NCI-H774 (cell line): ENCODE measurements at places on chromosomes 12 and 14.

GRCh38 chr14:97276573-97276972, 479.4 kb downstream of the VRK1 start:
- DNase-seq = no peak

DNA sequence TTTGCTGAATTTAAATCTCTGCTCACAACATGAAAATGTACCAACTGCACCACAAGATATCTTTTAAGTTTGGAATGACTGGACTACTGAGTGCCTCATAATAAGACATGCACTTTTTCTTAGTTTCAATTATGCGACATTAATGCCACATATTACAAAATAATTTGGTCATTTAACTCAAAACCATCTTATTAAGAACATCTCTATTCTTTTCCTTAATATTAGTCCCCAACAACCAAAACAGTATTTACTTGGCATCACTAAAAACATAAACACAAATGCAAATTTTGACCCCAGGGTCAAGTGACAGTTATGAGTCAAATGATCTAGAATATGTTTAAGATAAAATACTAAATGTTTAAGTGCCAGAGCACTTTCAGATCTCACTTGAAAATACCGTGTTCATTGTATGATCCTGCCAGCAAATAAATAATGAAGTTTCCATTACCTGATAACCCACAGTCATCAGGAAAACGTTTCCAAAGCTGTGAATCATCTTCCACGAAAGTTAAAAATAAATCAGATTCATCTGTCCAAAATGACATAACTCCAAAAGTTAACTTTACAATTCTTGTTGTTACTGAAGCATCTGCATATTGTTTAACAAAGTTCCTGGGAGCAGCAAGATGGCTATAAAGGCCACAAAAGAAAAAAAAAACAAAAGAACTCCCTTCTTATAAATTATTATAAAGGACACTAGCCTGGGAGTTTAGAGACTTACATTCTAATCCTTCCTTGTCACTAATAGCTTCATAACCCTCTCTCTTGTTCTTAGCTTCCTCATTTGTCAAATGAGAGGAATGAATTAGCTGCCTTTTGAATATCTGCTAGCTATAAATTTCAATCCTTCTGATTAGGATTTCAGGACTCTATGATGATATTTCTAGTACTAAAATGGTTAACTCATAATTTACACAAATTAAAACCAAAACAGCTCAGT, 30.5 kb upstream of the AP4S1 start:
- DNase-seq = no peak

DNA sequence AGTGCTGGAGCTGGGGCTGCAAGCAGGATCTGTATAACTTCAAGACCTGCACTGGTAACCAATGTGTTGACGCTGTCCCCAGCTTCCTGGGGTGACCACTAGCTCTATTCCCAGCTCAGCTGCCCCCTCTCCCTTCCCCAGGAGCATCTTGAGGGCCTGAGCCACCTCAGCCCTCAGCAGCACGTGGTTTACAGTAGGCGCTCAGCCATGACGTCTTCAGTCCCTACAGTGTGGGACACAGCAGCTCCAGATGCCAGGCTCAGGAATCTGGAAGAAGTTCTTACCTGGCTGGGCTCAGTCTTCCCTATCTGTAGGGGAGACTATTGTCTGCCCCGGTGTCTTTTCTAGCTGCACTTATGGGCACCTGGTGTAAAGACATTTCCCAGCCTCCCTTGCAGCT, 8.6 kb downstream of the SDS start:
- DNase-seq = no peak

DNA sequence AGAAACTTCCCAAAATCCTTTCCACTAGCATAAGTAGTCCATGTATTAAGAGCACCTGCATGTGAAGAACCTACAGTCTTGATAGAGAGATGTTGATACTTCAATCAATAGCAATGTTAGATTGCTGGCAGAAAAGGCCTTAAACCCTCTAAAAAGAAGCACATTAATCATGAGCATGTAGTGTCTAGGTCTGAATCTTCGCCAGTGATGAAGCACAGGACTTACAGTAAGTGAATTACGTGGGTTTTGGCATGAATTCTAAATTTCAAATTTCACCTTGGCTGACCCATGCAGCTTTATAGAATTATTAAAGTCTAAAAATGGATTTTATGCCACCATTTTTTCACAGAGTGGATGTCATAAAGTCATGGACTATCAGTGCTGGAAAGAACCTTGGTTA, 791.6 kb upstream of the NOVA1 start:
- DNase-seq = no peak

DNA sequence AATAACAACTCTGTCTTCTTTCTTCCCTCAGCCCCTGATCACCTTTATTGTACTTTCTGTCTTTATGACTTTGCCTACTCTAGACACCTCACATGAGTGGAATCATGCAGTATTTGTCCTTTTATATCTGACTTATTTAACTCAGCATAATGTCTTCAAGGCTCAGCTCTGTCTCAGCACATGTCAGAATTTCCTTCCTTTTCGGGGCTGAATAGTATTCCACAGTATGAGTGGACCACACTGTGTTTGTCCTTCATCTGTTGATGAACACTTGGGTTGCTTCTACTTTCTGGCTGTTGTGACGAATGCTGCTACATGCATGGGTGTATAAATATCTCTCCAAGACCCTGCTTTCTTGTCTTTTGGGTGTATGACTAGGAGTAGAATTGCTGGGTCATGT, 117.6 kb downstream of the KIF26A start:
- no peak for DNase-seq

DNA sequence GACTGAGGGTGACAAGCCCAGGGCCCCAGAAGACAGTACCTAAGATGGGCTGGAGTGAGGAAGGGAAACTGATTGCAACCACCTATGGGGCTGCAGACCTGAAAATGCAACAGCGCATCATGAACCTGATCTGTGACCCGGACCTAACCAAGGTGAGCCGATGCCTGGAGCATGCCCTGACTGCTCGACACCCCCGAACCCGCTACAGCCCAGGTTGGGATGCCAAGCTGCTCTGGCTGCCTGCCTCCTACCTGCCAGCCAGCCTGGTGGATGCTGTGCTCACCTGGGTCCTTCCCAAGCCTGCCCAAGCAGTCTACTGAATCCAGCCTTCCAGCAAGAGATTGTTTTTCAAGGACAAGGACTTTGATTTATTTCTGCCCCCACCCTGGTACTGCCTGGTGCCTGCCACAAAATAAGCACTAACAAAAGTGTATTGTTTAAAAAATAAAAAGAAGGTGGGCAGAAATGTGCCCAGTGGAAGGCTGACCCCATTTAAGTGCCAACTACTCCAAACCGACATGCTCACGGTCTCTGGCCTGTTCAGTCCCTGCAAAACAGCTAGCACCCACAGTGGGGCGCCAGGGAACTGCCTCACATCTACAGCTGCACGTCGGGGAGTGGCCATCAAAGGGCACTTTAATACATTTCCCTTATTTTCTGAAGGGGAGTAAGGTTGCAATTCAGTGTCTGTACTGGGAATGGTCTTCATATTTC, 4.2 kb downstream of the RDH5 start:
- peak; percentile 27 for DNase-seq

DNA sequence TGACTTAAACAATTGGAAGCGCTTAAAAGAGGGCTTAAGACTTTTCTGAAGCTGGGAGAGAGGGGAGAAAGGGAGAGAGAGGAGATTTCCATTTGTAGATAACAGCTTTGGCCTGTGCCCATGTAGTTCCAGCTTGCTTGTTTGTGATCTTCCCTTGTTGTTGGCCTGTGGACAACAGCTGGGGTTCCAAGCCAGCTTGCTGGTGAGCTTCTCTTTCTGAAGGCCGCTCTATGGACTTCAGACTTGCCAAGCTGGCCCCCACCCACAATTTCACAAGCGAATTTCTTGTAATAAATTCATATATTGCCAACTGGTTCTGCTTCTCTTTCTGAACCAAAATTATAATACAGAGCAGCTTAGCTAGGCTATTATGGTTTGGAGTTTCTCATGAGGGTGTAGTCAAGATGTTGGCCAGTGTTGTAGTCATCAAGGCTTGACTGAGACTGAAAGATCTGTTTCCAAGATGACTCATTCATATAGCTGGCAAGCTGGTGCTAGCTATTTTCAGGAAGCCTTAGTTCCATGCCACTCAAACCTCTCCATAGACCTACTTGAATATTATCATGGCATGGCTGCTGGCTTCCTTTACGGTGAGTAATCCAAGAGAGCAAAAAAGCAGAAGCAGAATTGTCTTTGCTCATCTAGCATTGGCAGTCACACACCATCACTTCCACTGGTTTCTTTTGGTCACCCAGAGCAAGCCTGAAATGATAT, 89.4 kb downstream of the ATP23 start:
- no peak for DNase-seq

DNA sequence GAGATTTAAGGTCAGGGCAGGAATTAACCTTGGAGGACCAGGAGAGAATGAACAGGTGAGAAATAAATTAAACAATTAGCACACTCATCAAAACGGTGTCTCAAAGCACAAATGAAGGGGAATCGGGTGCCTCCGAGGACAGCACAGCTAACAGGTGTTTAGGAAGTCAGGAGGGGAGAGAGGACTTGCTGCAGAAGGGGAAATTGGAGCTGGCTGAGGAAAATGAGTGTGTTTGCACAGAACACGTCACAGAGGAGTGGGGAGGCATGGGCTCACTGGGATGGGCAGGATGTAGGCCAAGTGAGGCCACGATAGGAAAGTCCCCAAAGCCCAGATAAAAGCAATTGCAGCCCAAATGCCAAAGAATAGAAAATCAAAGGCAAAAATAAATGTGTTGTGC, 121.7 kb downstream of the ZNF664 start:
- peak; percentile 81 for DNase-seq

DNA sequence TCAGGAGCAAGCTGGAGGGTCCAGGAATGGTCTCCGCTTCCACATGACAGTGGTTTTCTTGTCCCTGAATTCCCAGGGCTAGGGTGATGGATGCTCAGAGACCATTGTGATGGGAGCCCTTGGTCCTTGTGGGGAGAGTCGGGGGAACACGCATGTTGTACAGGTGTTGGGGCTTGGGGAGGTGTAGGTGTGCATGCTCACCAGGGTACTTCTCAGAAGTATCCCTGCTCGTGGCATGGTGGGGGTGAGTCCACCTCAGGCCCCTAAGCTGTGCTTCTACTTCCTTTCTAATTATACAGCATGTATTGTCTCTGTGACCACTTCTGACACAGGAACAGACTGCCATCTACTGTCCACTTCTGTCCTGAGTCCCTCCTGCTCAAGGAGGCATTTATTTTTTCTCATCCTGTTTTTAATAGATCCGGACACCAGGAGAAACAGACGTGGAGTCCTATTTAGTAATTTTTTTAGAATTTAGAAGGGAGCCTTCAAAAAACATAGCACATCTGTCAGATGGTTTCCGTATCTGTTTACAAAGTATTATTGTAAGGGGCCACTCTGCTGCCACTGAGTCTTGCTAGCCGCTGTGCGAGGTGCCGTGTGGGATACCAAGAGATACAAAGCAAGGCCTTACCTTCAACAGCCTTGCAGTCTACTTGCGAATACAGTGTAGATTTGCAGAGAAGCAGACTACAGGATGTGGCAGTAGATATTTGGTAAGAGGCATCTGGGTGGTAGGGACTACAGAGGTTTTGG, 10.5 kb downstream of the NTF3 start:
- peak; percentile 55 for DNase-seq

DNA sequence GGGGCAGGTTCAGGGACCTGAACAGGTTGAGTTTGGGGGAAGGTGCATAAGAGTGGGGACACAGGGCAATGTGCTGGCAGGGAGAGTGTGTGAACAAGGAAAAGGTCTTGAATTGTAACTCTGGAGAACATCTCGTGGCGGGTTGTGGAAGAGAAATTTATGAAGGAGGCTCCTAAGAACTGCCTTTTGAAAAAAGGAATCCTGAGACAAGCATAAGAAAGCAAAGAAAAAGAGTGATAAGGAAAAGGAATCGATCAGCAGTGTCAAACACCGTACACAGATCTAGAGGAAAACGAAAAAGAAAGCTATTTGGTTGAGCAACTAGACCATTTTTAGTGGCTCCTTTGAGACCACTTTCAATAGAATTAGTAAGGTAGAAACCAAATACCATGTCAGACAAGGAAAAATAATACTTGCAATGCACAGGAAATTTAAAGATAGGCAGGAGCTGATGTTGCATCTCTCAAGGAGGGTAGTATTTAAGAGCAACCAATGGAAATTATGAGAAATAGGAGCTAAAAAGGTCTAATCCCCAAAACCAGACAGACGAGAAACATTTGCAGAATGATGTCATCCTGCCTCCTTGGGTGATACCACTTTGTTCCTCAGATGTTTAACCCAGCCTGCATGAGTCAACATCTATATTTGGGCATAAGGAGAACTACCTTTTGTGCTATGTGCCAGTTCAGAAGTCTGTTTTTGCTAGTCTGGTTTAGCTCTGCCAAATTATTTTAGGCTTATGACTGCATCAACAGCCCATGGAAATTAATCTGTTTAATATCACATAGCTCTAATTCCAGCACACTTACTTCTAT, 64.5 kb upstream of the STK38L start:
- peak; percentile 58 for DNase-seq

DNA sequence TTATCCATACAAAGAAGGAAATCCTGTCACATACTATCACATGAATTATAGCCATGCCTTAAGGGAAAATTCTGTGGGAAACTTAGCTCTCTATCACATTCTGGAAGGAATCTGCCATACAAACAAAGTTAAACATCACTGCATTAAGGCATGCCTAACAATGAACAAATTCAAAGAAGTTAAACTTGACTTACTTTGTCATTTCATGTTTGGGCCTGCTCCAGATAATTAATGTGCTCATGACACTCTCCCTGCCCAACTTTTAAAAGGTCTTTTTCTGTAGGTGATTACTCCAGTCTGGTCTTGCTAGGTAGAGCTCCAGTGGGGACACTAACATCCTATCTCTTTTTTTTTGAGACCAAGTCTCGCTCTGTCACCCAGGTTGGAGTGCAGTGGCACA, 230.5 kb downstream of the AEBP2 start:
- no peak for DNase-seq

DNA sequence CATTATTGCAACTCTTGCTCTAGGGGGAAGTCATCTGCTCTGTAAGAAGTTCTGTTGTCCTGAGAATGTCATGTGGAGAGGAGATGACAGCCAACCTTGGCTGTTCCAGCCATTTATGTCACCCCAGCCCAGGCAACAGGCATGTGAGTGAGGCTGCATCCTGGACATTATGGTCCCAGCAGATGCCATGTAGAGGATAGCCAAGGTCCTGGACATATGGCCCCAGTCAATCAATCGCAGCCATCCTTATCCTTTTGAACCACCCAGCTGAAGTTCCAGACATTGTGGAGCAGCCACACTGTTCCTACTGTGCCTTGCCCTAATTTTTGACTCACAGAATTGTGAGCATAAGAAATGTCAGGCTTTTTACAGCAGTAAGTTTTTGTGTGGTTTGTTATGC, 84.9 kb downstream of the AVPR1A start:
- DNase-seq = no peak

DNA sequence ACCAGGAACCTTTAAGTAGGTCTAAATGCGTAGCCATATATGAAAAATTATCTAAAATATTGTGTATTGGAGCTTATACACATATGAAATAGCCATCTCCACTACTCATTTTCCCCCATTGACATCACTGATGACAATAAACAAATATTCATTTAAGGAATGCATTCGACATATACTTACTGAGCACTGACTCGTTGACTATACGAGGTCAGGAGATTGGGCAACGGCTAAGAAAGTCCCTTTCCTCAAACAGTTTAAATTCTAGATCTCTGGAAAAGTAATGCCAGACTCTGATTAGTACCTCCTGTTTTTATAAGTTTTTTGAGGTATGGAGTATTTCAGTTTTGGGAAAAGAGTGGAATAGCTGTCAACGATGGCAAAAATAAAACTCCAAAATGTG, 139.4 kb upstream of the DIO2 start:
- DNase-seq = no peak
